ENCODE measurements at places on chromosomes 5 and 9.

GRCh38 chr9:126261584-126262356, 64.9 kb upstream of the MVB12B start:
- DNase-seq, result no peak

GRCh38 chr9:69460012-69460411, 135.0 kb downstream of the ENTREP1 start:
- DNase-seq, result no peak

DNA sequence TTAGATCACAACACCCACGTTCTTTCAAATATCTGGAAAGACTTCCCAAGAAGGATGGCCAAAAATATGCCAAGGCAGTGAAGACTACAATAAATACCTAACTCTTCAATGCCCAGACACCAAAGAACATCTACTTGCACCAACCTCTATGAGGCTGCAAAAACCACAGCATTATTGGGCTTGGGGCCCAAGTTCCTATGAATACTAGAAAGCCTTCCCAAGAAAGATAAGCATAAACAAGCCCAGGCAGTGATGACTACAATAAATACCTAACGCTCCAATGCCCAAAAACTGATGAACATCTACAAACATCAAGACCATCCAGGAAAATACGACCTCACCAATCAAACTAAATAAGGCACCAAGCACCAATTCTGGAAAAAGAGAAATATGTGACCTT, 41.3 kb downstream of the AP3B1 start:
- no peak for DNase-seq

DNA sequence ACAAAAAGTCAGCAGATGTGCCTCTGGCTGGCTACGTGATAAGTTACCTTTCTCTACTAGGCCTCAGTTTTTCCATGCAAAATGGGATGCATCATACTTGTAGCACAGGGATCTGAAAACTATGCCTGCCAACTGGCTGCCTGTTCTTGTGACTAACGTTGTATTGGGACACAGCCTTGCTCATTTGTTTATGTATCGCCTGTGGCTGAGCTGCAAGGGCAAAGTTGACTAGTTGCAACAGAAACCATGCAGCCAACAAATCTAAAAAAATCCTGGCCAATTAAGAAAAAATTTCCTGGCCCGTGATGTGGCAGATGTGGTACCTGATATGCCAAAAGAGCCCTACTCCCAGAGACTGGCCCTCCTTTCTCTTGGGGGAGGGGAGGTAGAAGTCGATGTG, 131.3 kb downstream of the SEC61B start:
- DNase-seq, result no peak

DNA sequence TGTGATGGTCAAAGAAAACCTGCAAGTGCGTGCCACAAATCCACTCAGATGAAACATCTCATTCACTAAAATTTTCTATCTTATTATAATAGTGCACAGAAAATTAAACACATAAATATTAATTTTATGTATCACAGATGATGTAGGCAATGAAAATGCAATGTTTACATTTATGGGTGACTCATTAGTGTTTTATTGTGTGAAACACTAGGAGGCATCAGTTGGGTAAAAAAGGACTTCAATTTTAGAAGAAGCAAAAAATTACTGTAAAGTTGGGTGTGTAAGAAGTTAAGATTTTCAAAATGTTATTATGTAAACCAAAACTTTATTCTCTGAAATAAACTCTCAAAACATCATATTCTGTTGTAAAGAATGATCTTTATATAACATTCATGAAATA, 4.0 kb downstream of the MEF2C start:
- DNase-seq, result no peak

GRCh38 chr5:103108086-103108485, 11.9 kb downstream of the GIN1 start:
- no peak for DNase-seq

GRCh38 chr5:180959661-180960060, 29.0 kb upstream of the BTNL3 start:
- no peak for DNase-seq

GRCh38 chr9:25010027-25010662, 464.4 kb upstream of the IZUMO3 start:
- no peak for DNase-seq

- no peak for DNase-seq
These were observed 296.1 kb downstream of the FBXL7 start for GRCh38 chr5:15796096-15796495.

DNA sequence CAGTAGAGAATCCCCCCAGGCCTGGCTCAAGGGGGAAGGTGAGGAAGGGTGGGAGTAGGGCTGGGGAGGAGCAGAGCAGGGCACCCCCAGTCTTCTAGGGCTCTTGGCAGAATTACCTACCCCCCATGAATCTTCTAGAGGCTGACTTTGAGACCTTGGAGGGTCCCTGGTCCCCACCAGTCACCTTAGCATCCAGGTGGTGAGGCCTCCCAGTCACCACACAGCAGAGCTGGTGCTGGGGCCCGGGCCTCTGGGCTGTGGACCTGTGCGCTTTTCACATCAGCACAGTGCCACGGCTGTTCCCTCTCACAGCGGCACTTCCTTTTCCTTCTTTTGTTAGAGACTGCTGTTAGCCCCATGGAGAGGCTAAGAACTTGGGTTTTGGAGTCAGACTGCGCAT, 148.6 kb upstream of the PITX1 start:
- DNase-seq, result no peak

DNA sequence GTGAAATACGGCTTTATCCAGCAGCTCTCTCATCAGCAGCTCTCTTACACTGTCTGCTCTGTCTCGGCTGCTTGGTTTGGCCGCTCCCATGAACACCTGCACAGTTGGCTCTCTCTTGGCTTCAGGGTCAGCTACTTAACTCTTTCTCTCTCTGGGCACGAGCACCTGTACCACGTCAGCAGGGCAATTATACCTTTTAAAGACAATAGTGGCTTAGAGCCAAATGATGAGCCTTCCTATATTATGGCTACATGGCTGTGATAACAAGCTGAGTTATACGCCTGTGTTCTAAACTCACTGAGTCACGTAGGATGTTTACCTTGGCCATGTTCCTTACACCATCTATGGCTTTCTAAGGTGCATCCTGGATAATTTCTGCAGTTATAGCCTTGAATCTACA, 69.2 kb upstream of the CTNND2 start:
- no peak for DNase-seq

GRCh38 chr9:90858457-90858901, 56.9 kb downstream of the SYK start:
- DNase-seq, result no peak

DNA sequence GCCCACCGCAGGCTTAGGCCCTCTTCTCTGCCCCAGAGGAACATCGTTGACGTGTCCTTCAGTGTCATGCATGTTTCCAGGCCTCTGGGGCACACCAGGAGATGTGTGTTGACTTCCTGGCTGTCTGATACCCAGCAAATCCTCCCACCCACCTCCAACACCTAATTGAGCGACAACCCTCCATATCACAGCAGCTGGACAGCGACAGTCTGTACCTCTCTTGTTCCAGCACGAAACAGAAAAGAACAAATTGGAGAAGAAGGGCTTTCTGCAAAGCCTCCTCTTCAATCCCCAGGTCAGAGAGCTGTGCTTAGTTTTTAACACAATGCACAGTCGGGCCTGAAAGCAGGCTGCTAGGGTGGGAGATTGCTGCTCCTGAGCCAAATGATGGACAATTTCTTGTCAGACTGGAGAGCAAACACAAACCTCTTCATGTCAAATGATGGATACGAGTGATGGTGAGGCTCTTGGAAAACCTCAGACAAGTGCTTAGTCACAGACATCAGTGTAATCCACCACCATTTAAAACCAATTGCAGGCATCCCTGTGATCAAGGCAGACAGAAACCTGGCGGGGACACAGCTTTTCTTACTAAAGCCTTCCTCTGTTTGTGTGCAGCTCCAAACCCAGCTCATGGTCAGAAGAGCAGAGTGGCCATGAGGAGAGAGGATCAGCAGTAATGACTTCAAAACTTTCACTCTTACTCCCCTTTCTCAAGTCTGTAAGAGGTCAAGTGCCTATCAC, 110.6 kb downstream of the EBF1 start:
- DNase-seq, result no peak

DNA sequence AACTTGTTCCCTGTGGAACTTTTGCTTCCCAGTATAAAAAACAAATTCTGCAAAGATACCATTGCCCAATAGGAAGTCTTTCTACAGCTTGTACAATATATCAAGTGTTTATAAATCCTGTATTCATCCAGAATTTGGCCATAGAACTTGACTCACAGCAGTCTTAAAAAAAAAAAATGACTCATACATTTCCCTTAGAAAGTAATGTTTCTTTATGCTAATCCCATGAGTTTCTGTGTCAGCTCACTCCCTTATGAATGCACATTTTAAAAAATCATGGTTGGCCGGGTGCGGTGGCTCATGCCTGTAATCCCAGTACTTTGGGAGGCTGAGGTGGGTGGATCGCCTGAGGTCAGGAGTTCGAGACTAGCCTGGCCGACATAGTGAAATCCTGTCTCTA, 89.3 kb upstream of the DMRT1 start:
- DNase-seq, result no peak

DNA sequence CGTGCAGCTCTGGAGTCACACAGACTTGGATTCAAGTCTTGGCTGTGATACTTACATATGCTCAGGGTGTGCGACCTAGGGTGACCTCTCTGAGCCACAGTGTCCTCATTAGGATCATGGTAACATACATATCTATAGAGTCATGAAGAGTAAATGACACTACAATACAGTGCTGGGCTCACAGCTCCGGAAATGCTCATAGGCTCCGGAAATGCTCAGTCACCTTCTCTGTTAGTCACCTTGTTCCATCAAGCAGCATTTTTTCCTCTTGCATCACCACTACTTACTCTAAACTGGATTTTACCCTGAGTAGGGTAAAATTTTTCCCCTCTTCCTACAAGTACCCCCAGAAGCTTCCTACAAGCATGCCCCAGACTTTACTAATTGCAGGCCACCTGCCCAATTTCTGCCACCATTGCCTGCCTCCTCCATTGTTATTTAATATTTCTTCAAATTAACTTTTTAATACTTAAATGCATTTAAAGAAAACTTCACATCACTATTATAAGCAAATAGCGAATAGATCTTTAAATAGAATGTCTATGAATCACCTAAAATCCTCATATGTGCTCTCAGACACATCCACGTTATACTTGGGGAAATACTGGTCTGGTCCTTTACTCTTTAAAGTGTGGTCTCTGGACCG, 147.6 kb upstream of the SPRY4 start:
- no peak for DNase-seq

DNA sequence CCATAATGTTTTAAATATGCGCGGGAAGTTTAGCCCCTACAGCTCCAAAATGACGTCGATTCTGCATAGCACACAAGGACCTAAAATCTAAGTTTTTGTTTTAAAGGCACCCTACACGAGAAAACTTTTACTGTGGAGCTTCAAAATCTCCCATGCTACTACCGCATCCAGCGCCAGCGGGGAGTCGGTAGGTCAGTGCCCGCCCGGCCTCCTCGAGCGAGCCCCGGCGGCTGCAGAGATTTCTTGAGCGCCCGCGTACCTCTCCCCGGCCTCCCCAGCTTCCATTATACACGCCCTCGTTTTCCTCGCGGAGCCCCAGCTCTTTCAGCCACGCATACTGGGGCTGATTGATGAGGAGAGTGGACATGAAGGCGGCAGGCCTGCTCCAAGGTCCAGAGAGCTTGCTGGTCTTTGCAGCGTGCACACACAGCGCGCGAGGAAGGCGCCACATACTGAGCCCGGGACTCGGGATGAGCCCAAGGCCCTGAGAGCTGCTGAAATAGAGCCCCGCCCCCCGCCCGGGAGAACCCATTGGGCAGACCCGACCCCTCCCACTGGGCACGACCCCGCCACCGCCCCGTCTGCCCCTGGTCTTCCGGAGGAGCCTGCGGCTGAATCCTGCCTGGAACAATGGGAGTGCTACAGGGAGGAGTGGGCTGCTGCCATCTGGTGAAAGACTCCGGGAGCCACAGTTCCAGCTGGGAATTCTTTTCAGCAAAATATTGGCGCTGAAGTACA, at the start of gene ALDH7A1:
TSS of gene ALDH7A1 (minus strand) at position 472 of the 738 bp plus-strand sequence. CDS start at position 451, 21 bp downstream.
- peak; percentile 88 for DNase-seq

DNA sequence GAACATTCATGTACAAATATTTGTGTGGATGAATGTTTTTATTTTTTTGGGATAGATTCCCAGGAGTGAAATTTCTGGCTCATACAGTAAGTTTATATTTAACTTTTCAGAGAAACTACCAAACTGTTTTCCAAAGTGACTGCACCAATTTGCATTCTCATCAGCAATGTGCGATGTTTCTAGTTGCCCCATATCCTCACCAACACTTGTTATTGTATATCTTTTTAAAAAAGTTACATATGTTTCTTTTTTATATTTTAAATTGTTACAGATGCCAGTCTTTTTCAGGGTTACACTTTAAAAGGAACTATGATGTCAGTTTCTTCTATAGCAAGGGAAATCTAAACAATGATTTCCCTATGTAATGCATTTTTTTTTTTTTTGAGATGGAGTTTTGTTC, 49.1 kb upstream of the SEMA4D start:
- no peak for DNase-seq
